Stimulated activated CD8-positive, alpha-beta memory T cell treated with anti-CD3 and anti-CD28 coated beads, Interleukin-4, amount 100 ng/mL, for 48 hours (primary cell): ENCODE measurements at places on chromosomes 16 and 17.

DNA sequence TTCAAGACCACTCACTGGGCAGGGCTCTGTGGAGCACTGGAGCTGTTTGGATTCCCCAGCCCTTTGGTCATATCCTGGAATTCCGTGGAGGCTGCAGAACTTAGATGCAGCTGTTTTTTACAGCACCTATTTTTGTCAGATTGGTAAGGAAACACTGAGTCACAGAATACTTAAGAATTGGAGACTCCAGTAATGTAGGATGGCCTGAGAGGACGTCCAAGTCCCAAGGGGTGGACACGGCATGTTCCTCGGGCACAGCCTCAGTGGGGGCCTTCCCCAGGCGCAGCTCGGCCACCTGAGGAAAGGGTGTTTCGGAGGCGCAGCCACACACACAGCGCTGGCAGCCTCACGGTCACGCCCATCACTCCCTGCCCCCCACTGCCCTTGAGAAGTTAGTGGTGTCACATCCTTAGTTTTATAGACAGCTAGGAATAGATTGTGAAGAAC, 14.8 kb downstream of the PLD6 start:
- no peak for DNase-seq

DNA sequence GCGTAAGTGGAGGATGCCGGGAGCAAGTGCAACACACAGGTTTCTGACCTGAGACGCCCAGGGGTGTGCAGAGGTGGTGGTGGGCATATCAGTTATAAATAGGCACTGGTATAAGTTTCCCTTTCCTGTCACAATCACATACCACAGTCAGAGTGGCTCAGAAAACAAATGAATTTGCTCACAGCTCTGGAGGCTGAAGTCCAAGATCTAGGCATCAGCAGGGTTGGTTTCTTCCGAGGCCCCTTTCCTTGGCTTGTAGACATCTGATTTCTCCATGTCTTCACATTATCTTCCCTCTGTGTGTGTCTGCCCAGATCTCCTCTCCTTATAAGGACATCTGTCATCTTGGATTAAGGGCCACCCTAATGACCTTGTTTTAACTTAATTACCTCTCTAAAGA, 250.5 kb upstream of the TNRC6C start:
- peak; percentile 10 for DNase-seq

DNA sequence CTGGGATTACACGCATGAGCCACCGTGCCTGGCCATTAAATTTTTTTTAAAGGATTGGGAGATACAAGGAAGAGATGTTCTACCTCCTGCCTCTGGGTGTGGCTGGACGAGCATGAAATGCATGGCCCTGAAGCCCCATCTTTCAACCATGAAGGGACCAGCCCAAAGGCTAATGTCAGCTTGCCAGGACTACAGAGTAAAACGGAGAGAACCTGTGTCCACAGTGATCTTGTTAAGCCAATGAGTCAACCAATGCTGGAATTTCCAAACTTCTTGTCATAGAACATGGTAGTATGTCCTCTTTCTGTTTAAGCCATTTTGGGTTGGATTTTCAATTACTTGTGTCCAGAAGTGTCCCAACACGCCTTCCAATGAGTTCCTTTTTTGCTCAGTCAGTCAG, 71.3 kb downstream of the RTN4RL1 start:
- no peak for DNase-seq

- DNase-seq, result no peak
These were observed 1.3 kb downstream of the CIITA start for GRCh38 chr16:10878328-10878643.

DNA sequence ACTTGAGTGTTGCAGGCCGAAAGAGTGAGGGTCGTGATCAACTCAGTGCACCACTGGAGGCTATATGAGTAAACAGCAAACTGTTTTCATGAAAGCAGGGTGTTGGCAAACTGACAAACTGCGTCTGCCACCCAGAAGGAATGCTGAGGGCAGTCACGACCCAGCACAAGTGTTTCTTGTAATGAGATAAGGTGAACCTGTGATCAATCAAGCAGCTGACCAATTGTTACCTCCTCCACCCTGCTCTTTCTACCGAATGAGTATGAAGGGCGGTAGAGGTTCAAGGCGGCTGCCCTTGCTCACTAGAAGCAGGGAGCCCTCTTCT, 5.5 kb upstream of the SRL start:
- DNase-seq, result no peak

- DNase-seq, result no peak
These were observed 10.7 kb downstream of the GNAO1 start for GRCh38 chr16:56202036-56202435.

DNA sequence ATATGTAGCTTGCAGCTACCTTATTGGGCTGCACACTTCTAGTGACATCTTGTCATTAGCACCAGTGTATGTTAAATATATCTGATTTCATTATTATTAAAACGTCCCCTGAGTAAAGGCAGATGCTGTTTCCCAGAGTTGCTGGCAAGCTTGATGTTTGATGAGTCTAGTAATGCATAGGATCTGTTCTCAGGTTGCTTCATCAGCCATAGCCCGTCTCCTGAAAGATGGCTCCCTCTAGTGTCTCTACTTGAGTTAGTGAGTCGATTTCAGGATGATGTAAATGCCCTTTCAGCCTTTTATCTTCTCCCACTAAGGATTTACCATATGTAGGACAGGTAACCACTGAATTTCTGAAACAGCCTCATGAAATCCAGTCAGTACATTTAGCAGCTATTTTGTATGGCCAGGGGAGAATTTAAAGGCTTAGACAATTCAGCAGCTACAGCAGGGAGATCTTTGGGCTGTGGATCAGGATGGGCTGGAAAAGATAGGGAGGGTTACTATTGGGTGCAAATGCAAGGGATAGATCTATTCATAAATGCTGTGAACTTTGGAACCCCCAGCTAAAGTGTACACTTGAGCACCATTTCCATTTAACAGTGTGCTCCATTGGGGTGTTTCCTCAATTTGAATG, 376.3 kb downstream of the CNTNAP4 start:
- DNase-seq, result no peak

DNA sequence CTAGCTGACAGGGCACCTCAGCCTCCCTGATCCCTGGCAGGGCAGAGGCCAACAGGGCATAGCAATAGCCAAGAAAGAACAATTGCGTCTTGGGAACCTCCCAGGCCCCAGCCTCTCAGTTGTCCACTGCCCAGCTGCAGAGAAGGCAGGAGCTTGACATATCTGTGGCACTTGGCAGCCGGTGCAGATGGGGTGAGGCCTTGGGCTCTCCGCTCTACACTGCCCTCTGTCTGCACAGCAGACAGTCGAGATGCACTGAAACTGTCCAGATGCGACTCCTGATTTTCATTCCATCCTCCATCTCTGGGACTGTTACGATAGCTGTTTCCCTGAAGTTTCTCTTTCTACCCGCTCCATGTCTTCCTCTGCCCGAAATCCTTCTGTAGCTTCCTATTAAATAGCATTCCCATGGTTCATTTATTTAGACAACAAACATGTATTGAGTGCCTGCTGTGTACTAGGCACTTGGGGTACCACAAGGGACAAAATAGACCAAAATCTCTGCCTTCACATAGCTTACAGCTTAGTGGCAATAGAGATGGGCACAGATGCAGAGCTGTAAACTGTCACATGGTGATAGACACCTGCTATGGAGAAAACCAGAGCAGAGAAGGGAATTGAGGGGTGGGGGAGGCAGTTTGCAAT, 3.3 kb downstream of the POLR3E start:
- peak; percentile 61 for DNase-seq

DNA sequence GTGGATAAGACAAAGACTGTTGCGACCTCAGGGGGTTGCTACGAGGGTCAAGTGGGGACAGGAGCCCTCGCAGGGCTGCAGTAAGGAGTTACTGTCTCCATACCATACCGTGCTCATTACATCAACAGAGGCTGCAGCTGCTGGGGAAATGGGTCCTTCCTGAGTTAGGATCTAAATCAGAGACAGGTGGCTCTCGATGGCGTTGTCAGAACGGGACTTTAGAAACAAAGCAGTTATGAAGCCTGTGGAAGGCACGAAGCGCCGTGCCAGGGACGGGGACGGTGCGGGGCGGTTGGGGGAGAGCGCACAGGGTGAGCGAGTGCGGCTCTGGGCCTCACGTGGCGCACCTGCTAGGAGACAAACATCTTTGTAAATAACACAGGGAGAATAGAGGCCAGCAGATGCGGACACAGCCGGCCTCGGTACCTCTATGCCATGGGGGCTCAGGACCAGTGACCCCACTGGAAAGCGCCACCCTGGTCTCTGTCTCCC, 34.4 kb downstream of the ZCCHC14 start:
- no peak for DNase-seq

DNA sequence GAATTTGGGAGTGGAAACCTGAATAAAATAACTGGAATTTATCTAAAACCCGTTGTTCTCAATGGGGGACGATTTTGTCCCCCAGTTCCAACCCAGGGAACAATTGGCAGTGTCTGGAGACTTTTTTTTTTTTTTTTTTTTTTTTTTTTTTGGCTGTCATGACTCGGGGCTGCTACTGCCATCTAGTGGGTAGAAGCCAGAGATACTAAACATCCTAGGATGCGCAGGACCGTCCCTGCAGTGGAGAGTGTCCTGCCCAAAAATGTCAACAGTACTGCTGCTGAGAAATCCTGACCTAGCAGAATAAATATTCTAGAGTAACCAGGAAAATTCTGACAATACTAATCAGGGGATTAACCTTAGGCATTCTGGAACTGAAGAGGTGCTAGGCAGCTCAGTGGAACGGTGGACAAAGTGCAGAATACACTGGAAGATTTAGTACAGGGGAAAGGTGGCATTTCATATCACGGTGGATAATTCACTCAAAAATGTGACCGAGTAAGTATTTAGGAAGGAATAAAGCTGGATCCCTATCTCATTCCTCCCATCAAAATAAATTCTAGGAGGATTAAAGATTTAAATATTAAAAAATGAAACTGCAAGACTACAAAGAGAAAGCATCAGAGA, 107.6 kb downstream of the SPECC1 start:
- peak; percentile 60 for DNase-seq

- DNase-seq, result peak; percentile 71
These were observed 4.7 kb upstream of the IL17C start for GRCh38 chr16:88633684-88634140.

DNA sequence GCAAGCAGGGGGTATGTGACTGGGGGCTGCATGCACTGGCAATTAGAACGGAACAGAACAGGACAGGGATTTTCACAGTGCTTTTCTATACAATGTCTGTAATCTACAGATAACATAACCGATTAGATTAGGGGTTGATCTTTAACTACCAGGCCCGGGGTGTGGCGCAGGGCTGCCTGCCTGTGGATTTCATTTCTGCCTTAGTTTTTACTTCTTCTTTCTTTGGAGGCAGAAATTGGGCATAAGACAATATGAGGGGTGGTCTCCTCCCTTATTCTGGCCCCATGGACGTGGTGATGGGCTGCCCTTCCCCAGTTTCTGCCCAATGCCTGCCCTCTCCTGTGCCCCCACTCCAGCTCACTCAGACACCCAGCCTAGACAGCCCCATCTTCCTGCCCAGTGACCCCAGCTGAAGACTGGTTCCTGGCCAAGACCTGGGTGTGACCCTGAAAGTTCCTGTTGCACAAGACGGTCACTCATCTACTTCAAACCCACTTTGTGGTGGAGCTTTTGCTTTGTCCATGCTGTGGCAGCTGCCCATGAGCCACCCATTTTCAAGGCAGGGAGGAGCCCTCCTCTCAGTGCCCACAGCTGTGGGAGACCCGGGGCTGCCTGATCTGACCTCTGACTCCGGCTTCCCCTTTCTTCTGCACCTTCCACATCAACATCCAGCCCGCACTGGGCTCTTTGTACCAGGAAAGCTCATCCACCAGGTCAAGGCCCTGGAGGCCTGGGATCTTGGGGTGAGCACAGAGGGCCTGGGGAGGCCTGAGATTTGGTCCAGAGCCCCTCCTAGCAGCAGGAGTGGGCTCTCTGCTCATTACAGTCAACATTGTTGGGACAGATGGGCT, 18.6 kb downstream of the ALOX12B start:
- no peak for DNase-seq

DNA sequence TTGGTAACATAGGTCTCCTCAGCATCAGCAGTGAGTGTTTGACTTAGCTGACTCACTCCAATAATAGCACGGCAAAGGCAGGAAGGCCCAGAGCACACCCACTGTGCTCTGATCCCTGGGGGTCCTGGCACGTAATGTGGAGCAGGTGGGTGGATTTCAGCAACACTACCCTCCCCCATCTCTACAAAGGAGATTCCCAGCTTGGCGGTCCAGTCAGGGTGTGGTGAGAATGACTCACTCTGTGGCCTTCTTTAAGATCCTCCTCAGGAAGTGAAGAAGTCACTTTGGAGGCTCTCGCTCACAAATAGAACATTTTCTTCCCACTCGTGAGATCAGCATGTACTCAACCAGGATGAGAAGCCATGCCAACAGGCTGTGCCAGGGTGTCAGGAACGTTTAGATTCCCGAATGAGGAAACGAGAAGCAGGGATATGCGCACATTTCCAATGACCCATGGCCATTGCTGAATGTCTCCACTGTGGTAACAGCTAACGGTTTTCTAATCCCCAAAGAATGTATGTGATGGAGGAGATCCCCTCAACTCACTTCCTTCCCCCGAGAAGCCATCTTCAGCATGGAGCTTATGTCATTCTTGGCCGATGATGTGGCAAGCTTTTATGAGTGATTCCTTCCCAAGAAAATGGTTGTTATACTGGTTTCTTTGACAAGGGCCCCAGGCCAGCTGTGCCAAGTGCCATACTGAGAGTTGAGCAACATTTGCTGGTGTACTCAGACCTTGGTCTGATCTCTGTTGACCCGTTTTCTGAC, 365.2 kb downstream of the C16orf95 start:
- DNase-seq, result no peak

- DNase-seq, result no peak
These were observed 53.9 kb upstream of the CRISPLD2 start for GRCh38 chr16:84765616-84766580.

DNA sequence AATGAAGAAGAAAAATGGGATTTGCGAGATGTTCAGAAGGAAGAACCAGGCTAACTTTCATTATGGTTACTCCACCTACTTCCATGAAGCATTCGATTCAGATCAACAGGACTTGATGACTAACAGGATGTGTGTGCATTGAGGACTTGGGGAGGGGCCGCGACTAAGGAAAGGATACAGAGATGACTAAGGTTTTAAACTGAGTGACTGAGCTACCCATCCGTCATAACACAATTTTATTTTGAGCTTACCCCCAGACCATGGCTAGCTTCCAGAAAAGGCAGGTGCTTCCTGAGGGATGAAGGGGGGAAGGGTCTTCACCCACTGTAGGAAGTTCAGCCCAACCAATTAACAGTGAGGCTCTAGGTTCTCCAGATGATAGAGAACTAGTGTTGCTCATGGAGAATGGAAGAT, 2.5 kb upstream of the CDYL2 start:
- DNase-seq, result peak; percentile 66

DNA sequence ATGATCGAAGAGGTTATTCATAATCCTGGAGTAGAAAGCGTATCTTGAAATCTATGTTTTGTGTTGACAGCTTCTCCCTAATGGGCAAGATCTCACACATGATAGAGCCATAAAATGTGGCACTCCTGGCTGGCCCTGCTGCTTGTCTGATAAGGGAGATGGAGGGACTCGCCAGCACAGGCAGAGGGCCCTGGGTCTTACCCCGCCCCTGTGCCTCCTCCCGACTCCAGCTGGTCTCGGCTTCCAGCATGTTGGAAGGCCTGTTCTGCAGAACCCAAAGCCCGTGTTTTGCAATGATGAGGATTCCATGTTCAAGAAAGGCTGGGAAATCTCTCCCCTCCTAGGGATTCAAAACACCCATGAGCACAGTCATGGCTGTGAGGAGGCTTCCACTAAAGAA, 106.7 kb upstream of the SDK2 start:
- no peak for DNase-seq
